ENCODE measurements at places on chromosomes 13 and 19.

DNA sequence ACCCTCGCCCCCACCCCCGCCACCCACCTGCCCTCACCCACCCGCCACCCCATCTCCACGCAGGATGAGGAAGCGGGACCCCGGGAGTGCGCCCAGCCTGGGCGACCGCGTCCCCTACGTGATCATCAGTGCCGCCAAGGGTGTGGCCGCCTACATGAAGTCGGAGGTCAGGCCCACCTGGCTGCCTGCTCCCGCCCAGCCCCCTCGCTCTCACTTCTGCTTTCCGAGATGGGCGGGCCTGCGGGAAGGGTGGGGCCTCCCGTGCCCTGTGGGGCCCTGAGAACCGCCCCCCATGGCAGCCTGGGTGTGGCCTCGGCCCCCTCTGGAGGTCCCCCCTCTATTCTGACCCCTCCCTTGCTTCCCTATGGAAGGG is 3.1 kb upstream of the SPIB start:
- no peak for DNase-seq

- DNase-seq = no peak
Measured at GRCh38 chr13:39586151-39586550, 16.8 kb downstream of the LHFPL6 start.

GRCh38 chr19:2720777-2721569 is at the start of gene DIRAS1:
TSS of gene DIRAS1 (minus strand) at chr19:2721372. CDS start at chr19:2717806, 3,566 bp downstream.
- no peak for DNase-seq

- DNase-seq = peak; percentile 50
Measured at GRCh38 chr19:17450264-17451075, 2.0 kb upstream of the TMEM221 start.

DNA sequence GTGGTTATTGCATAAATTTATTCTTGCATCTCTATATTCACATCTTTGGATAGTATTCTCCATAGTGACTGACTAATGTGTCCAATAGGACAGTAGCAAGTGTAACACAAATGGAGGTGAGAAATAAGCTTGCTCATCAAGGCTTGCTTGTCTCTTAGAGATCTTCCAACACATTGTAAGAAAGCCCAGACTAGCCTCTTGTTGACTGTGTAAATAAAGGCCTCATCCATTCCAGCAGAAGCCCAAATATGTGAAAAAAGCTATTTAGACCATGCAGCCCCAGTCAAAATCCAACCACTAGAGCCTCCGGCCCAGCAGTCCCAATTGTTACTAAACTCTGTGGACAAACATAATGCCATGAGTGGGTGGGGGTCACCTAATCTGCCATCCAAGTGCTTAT is 2.7 kb upstream of the ZNF615 start:
- no peak for DNase-seq

DNA sequence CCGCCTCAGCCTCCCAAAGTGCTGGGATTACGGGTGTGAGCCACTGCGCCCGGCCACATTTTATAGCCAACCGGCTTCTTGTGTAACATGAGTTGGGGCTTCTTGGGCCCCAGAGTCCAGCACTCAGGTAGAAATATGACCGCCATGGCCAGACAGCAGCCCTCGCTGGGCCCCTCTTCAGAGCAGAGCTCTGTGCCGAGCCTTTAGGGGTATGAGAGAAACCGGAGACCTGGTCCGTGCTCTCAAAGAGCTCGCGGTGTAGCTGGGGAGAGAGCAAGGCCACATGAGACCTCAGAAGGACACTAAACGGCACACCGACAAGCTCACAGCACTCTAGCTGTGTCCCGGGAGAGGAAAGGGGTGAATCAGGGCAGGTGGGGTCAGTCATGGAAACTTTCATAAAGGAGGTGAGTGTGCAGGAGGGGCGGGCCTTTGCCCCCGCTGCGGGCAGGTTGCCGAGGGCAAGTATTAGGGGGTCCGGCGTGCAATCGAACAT is 15.8 kb downstream of the ACTN4 start:
- DNase-seq = no peak

DNA sequence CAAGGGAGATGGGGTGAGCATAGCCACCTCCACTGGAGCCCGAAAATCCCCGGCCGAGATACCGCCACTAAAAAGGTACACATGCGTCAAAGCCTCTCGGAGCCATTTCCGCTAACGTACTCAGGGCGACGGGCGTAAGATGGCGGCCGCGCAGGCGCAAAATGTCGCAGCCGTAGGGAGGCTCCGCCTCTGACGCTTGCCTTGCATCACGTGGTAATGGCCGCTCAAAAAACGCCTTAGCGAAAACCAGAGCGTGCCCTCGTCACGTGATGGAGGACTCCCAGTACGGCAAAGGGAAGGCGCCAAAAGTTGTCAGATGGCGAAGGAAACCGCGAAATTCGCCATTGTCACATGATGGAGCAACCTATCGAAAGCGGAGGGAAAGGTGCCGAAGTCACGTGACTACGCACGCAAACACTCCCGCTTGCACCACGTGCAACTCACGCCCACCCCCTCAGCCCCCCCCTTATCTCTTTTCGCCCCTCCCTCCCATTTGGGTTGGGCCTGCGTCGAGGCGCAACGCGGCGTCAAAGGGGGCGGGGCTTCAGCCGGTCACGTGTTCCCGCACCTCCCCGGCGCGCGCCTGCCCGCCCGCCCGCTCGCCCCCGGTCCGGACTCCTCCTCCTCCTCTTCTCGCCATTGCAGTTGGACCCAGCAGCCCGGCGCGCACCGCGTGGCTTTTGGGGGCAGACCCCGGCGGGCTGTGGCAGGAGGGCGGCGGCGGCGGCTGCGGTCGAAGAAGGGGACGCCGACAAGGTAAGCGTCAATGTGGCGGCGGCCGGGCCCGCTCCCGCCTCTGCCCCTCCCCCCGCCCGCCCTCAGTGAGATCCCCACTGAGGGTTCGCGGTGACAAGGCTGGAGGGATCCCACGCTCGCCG is at the start of gene ILF3:
Gene ILF3, plus strand, starts transcription at position 615 of the 878 bp plus-strand sequence. CDS start 16,260 bp downstream, outside the sequence.
- DNase-seq = peak; percentile 99

GRCh38 chr13:112641456-112642089 is 48.3 kb upstream of the ATP11A start:
- no peak for DNase-seq

DNA sequence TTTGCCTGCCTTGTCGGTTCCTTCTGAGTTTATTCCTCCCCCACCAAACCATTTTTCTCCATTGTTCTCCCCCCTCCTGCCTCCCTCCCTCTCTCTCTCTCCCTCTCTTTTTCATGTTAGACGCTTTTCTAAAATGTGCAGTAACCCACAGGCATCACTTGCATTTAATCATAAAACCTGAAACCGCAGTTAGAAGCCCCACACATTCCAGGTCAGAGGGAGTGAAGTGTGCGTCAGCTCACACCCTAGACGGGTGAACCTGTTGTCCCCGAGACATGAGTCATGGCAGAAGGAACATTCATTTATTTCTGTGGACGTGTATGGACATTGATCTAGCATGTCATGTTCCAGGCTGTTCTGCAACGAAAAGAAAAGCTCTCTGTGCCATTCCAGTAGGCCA is 19.9 kb downstream of the ONECUT3 start:
- DNase-seq = peak; percentile 91

- no peak for DNase-seq
Measured at GRCh38 chr13:27667946-27668345, 46.3 kb downstream of the POLR1D start.

DNA sequence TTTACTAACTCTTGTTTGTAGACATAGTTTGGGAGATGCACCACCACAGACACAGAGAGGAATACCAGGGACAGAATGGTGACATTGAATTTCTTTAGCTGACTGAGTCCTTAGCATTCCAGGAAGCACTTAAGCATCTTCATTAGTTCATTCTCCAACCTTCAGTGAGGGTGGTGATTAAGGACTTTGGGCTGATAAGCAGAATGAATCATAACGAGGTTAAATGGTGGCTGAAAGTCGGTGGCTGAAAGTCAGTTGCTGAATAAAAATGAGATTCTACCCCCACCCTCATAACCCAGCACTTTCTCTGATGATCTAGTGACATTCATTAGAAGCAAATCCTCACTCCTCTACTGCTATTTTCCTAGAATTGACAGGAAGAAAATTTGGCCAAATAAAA is 10.6 kb downstream of the PCDH8 start:
- no peak for DNase-seq

- DNase-seq = peak; percentile 70
Measured at GRCh38 chr19:46786236-46787039, 2.0 kb downstream of the SLC1A5 start.

- no peak for DNase-seq
Measured at GRCh38 chr13:104798486-104798885, 1732.3 kb upstream of the SLC10A2 start.

DNA sequence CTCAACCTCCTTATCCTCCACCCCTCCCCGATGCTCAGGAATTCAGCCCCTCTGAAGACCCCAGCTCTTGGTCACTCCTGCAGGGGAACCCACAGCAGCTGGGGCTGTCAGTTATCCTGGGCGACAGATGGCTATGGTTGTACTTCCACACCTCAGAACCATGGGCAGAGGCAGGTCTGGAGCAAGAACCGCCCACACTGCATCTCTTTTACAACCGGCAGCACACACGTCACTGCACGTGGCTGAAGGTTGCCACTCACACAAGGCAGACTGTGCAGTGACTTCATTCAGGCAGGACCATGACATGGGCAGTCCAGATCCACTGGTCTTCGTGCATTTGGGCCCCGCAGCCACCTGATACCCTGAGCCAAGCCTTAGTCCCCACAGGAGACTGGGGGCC is 21.5 kb upstream of the SDHAF1 start:
- no peak for DNase-seq

DNA sequence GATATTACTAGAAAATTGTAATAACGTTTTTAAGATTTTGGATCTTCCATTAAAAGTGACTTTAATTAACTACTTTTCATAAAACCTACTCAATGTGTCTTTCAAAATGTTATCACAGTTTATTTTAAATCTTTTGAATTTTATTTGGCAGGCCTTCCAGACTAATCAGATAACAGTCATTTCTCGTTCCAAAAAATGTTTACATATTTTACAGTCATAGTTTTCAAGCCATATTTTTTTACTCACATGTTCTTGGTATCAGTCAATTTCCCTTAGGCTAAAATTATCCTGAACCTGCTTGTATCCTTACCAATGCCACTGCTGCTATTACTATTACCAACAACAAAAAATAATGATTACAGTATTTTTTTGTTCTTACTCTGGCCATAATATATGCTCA is 1783.5 kb downstream of the SLITRK5 start:
- peak; percentile 6 for DNase-seq

DNA sequence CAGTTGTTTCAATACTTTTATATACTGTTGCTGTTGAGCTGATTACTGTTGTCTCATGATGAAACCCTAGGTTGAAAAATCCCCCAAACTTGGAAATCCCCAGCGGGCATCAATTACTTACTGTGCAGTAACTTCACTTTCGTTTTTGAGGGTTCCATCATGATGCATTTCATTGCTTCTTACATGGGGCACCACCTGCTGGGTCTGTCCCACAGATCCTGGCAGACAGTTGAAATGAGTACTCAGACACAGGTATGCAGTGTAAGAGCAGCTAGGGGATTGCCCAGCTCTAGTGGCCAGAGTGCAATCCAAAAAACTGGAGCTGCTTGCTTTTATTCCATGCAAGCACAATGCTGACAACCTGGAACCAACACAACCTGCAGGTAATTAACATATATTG is 132.5 kb upstream of the ZNF91 start:
- DNase-seq = no peak

- no peak for DNase-seq
Measured at GRCh38 chr13:100339411-100339940, 249.1 kb downstream of the GGACT start.

GRCh38 chr13:18936104-18936503 is 245.5 kb downstream of the TUBA3C start:
- no peak for DNase-seq

DNA sequence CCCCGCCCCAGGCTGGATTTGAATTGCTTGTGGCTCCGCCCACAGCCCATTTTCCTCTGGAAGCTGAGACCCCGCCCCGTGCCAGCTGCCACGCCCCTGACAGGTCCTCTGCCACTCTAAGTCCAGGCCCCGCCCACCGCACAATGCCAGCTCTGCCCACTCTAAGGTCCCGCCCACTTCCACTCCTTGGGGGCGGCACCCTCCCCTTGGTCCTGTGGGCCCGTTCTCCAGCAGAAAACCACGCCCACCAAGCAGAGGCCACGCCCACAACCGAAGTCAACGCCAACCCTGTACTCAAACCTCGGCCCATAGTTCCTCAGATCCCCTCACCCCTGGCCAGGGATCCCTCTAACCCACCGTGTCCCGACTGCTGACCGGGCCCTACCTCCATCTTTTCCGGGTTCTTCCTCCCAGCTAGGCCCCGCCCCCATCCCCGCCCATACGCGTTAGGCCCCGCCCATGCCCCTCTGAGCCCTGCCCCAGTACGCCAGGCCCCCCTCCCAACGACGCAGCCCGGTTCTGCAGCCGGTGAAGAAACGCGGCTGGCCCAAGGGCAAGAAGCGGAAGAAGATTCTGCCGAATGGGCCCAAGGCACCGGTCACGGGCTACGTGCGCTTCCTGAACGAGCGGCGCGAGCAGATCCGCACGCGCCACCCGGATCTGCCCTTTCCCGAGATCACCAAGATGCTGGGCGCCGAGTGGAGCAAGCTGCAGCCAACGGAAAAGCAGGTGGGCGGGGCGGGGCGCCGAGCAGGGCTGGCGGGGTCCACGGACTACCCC is 1.3 kb downstream of the HMG20B start:
- peak; percentile 83 for DNase-seq

GRCh38 chr19:3459089-3459881 is 21.0 kb downstream of the SMIM24 start:
- DNase-seq = peak; percentile 66

GRCh38 chr19:52398081-52398441 is 412 bp downstream of the ZNF528 start:
- no peak for DNase-seq

DNA sequence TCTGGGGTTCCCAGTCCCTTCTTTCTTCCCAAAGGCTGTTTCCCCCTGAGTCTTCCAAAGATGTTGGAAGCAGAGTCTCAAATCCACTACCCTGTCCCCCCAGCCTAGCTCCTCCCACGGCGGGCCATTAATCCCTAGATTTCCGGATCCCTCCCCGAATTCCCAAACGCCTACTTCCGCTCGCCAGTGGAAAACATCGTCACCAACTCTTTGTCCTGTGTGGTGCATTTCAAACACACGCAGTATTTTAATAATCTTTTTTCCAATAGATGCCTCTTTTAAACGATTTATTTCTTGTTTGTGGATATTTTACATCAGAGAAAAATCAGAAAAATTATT is 610 bp downstream of the ZNF791 start:
- peak; percentile 74 for DNase-seq

DNA sequence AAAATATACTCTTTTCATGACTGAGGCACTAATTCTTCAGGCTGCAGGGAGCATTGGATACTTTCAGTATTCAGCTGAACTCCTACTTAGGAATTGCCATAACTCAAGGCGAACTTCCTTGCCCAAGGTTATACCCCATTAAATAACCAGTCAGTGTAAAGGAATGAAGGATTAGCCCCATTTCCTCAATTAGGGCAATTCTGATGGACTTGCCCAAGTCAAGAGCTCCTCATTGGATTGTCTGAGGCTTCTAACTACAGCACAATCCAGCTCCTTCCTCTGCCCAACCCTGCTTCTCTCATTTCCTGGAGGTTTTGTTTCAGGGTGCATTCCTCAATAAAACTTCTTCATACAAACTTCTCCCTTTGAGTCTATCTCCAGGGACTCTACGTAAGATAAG is 329.2 kb downstream of the LIG4 start:
- no peak for DNase-seq

- DNase-seq = peak; percentile 81
Measured at GRCh38 chr19:28960986-28961705, 251.8 kb downstream of the UQCRFS1 start.

- no peak for DNase-seq
Measured at GRCh38 chr19:49555600-49556411, 24.6 kb downstream of the NOSIP start.
